ENCODE measurements at places on chromosomes 4 and X.

DNA sequence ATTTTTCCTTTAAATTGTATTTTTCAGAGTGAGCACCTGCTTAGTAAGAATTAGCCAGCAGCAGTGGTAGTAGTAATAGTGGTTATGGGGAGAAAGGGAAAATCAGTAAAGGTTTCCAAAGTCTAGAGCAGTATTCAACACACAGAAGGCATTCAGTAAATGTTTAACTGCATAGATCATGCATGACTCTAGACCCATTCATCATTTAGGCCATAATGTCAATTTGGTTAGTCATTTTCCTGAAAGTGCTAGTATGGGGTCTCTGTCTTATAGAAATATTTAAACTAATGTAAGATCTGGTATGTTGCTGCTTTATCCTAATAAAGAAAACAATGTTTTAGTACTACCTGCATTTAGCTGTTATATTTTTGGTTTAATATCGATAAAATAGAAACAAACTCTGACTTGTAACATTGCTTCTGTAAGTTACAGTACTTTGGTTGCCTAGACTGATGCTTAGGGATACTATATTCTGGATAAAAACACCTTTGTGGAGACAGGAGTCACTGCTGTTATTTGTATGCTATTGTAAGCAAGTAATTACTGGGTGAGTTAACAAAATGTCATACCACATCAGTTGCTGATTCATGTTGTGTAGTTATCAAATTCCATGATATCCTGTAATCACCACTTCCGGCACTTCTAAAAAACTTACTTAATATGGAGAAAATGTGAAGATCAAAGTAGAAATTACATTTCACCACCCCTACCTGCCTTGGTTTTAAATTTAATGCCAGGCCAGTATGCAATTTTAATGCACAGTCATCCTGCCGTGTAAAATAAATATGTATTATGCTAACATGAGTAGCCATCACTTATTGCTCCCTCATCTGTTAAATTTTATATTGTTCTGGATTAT is 115.8 kb upstream of the BMPR1B start:
- peaks cover 7% of the 10 kb centered on the region for H3K4me1 ChIP-seq
- H3K36me3 ChIP-seq, result peaks cover 20% of the 10 kb centered on the region
- DNase-seq, result no peak

GRCh38 chrX:150536455-150537116 is 31.8 kb upstream of the MTM1 start:
- no peaks in the 10 kb centered on the region for H3K4me1 ChIP-seq

- no peaks in the 10 kb centered on the region for H3K4me1 ChIP-seq
- H3K27me3 ChIP-seq, result no peaks in the 10 kb centered on the region
- no peak overlapping the region for H3K27ac ChIP-seq
- H3K4me3 ChIP-seq, result no peak overlapping the region
- no peak for DNase-seq
- H3K36me3 ChIP-seq, result no peaks in the 10 kb centered on the region
Measured at GRCh38 chrX:18146009-18146408, 74.7 kb downstream of the BEND2 start.

- H3K4me3 ChIP-seq, result no peak overlapping the region
- H3K27me3 ChIP-seq, result no peaks in the 10 kb centered on the region
- H3K4me1 ChIP-seq, result peaks cover 38% of the 10 kb centered on the region
- no peak overlapping the region for H3K27ac ChIP-seq
- peaks cover 7% of the 10 kb centered on the region for H3K36me3 ChIP-seq
Measured at GRCh38 chr4:23884261-23884660, 5.6 kb downstream of the PPARGC1A start.

GRCh38 chr4:173488656-173489055 is 41.4 kb downstream of the HAND2 start:
- H3K36me3 ChIP-seq, result no peaks in the 10 kb centered on the region
- no peak overlapping the region for H3K27ac ChIP-seq
- H3K27me3 ChIP-seq, result peaks cover 12% of the 10 kb centered on the region
- H3K4me1 ChIP-seq, result peaks cover 5% of the 10 kb centered on the region
- H3K4me3 ChIP-seq, result no peak overlapping the region
- DNase-seq, result no peak

DNA sequence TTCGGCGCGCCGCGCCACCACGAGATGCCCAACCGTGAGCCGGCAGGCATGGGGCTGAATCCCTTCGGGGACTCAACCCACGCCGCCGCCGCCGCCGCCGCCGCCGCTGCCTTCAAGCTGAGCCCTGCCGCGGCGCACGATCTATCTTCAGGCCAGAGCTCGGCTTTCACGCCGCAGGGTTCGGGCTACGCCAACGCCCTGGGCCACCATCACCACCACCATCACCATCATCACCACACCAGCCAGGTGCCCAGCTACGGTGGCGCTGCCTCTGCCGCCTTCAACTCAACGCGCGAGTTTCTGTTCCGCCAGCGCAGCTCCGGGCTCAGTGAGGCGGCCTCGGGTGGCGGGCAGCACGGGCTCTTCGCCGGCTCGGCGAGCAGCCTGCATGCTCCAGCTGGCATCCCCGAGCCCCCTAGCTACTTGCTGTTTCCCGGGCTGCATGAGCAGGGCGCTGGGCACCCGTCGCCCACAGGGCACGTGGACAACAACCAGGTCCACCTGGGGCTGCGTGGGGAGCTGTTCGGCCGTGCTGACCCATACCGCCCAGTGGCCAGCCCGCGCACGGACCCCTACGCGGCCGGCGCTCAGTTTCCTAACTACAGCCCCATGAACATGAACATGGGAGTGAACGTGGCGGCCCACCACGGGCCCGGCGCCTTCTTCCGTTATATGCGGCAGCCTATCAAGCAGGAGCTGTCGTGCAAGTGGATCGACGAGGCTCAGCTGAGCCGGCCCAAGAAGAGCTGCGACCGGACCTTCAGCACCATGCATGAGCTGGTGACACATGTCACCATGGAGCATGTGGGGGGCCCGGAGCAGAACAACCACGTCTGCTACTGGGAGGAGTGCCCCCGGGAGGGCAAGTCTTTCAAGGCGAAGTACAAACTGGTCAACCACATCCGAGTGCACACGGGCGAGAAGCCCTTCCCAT is 1.1 kb downstream of the ZIC3 start:
- no peaks in the 10 kb centered on the region for H3K4me1 ChIP-seq
- DNase-seq, result no peak
- peak overlapping the region; percentile 83 for H3K27ac ChIP-seq
- peaks cover 5% of the 10 kb centered on the region for H3K36me3 ChIP-seq

DNA sequence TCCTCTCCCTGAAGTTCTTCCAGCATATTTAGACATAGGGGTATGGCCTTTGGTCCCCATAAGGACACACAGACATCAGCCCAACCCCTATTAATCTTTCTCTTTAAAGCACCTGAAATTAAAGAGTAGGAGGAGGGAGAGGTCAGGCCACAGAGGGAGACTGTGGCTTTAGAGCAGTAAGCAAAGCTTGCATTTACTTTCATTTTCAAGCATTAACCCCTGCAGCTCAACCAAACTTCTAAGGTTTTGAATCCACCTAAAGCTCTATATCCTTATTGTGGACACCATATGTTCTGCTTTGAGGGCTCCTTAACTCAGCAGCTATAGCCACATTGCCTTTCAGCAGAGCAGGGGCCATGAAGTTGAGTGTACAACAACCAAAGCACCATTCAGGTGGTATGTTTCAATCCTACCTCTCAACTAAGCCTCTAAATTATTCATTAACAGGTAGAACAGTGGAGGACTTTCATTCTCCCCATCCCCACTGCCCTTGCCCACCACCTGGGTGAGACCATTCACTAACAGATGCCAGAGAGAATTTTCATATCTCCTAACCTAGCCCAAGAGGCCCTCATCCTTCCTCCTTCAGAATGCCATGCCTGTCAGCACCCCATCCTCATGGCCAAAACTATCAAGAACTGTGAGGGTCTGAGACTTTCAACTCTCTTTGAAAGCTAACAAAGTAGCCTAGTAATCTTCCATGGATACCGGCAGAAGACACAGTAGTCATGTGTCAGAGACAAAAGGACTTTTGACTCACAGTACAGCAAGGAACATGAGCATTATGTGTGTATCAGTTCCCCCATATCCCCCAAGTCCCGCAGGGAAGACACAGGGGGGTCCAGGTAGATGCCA is 20.8 kb downstream of the LIN54 start:
- H3K27ac ChIP-seq, result no peak overlapping the region
- no peak overlapping the region for H3K4me3 ChIP-seq
- DNase-seq, result no peak
- H3K4me1 ChIP-seq, result peaks cover 4% of the 10 kb centered on the region

- peaks cover 15% of the 10 kb centered on the region for H3K27me3 ChIP-seq
- peaks cover 12% of the 10 kb centered on the region for H3K4me1 ChIP-seq
- H3K36me3 ChIP-seq, result no peaks in the 10 kb centered on the region
- DNase-seq, result no peak
- no peak overlapping the region for H3K27ac ChIP-seq
Measured at GRCh38 chr4:174119051-174119450, 164.4 kb downstream of the FBXO8 start.

- no peaks in the 10 kb centered on the region for H3K4me1 ChIP-seq
- DNase-seq, result no peak
- no peaks in the 10 kb centered on the region for H3K36me3 ChIP-seq
- H3K27me3 ChIP-seq, result no peaks in the 10 kb centered on the region
- H3K4me3 ChIP-seq, result no peak overlapping the region
Measured at GRCh38 chr4:107478327-107478980, 241.6 kb downstream of the PAPSS1 start.

- no peak for DNase-seq
- H3K36me3 ChIP-seq, result no peaks in the 10 kb centered on the region
- no peaks in the 10 kb centered on the region for H3K27me3 ChIP-seq
Measured at GRCh38 chrX:123504047-123504446, 228.8 kb downstream of the THOC2 start.

DNA sequence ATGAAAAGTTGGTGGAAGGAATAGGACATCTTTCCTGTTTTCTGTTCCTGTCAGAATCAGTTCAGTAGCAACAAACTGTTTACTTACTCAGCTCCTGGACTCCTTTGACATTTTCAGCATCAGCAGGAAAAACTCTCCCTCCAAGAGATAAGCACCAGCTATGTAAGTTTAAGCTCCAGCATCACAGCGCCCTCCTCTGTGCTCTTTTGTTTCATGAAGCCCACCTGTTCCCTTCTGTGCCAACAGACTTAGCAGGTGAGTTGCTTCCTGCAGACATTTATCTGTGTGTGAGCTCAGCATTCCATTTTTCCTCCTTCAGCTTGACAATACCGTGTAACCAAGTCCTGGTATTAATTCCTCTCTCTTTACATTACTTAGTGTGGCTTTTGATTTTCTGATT is 644.1 kb upstream of the AGA start:
- no peak for DNase-seq
- H3K4me1 ChIP-seq, result no peaks in the 10 kb centered on the region
- no peaks in the 10 kb centered on the region for H3K36me3 ChIP-seq
- H3K4me3 ChIP-seq, result no peak overlapping the region
- H3K27ac ChIP-seq, result no peak overlapping the region

GRCh38 chr4:57059890-57060716 is 50.1 kb downstream of the IGFBP7 start:
- H3K4me1 ChIP-seq, result peaks cover 25% of the 10 kb centered on the region
- no peak overlapping the region for H3K27ac ChIP-seq
- peaks cover 6% of the 10 kb centered on the region for H3K36me3 ChIP-seq
- DNase-seq, result no peak
- no peak overlapping the region for H3K4me3 ChIP-seq
